ENCODE measurements at places on chromosomes 5 and 9.

GRCh38 chr5:87302061-87302460 is 34.4 kb downstream of the RASA1 start:
- peak; percentile 64 for DNase-seq

DNA sequence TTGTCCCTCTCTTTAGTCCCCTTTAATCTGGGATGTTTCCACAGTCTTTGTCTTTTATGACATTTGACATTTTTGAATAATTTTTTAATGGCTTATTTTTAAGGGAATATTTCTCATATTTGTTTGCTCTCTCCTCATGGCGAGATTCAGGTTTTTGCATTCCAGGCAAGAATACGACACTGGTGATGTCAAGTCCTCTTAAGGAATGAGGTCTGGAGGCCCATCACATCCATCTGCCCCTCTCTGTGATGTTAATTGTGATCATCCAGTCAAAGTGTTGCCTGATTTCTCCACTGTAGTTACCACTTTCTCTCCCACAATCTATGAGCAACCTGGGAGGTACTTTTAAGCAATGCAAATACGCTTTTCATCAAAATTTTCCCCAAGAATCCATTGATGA is 193.2 kb downstream of the MAST4 start:
- no peak for DNase-seq

GRCh38 chr9:110217656-110218099 is 9.7 kb upstream of the C9orf152 start:
- DNase-seq, result peak; percentile 65

DNA sequence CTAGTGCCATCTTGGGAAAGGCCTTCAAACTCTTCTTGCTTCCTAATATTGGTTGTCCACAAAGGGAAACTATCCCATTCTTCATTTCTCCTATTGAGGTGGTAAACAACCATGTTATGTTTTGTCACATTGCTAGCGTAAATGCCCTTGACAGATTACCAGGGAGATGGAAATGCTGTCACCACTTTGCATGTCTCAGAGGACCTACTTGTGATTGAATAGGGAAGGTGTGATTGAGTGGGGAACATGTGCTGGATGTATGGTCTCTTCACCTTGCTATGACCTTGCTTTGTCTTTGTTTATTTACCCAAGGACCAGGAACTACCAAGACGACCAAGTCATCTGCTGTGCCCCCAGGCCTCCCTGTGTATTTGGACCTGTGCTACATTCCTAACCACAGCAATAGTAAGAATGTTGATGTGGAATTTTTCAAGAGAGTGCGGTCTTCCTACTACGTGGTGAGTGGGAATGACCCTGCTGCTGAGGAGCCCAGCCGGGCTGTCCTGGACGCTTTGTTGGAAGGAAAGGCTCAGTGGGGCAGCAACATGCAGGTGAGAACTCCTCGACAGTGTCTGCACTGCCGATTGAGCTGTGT is 96.1 kb downstream of the MAP1B start:
- DNase-seq, result no peak

- peak; percentile 96 for DNase-seq
Measured at GRCh38 chr9:79221084-79221483, 350.7 kb upstream of the TLE4 start.
